ENCODE measurements at places on chromosomes 6 and 20. TPM values are rescaled to one million over a fixed set of nuclear protein-coding genes. Genes with fewer than 3 reads are reported as not detected.

DNA sequence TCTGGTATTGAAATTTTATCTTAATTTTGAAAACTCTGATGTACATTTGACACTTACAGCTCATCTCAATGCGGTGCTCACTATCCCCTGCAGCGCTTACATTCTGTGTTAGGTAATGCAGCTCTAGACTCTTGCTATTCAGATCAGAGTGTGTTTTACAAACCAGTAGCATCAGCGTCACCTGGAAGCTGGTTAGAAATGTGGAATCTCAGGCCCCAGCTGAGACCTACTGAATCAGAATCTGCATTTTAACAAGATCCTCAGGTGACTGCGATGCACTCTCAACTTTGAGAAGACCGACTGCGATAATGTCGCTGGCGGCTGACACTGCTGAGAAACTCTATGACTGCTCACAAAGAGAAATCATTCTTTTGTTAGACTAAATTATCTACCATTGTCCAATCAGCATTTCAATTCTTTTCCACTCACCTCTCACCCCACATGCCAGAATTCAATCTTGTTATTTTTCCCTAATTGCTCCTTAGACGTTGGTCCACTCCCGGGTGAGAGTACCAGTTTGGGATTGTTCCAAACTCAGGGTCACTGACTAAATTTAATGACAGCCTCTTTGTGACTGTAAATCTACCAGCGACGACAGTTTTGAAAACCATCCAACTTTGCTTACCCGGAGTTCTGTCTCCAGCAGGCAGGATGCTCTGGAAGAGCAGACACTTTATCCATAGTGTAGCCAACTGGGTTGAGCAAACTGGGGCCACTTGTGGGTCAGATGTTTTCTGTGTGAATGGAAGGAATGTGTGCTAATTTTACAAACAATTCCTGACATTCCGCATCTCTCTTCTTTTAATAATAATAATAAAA is 140.1 kb upstream of the BTBD3 start:
- H3K27ac ChIP-seq = no peak overlapping the region
- H3K4me3 ChIP-seq = no peak overlapping the region
- no peaks in the 10 kb centered on the region for H3K36me3 ChIP-seq

DNA sequence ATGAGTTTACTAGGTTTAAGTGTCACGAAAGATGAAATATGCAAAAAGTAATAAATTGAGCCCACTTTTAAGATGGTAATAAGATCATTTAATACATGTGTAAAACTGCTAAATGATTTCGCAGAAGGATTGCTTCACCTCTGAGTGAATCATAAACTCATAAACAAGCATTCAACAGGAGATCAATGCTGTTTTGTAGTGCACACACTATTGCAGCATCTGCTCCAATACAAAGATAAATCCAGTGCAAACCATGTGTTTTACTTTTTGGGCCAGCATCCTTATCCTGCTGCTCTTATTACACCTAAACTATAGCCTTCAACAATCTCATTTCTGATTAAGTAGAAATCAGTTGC is 400.1 kb downstream of the NKAIN2 start:
- no peaks in the 10 kb centered on the region for H3K4me1 ChIP-seq
- no peak overlapping the region for H3K4me3 ChIP-seq
- no peaks in the 10 kb centered on the region for H3K27me3 ChIP-seq
- H3K27ac ChIP-seq = no peak overlapping the region

DNA sequence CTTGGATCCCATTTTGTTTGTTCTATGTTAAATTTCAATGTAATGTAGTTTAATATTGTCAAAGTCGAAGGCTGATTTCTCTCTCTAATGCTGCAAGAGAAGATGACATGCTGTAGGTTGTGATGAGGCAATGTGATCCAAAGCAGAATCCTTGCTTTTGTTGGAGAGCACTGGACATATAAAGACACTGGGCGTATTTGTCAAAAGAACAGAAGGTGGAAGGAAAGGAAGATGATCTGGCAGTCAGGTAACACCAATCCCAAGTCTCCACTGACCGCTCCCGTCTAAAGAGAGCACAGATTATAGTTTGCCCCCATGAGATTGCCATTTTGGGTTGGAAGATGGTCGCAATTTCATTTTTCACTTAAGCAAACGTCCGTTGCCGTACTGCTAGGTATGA is 935 bp upstream of the RFX6 start:
- DNase-seq = no peak
- H3K4me3 ChIP-seq = no peak overlapping the region

DNA sequence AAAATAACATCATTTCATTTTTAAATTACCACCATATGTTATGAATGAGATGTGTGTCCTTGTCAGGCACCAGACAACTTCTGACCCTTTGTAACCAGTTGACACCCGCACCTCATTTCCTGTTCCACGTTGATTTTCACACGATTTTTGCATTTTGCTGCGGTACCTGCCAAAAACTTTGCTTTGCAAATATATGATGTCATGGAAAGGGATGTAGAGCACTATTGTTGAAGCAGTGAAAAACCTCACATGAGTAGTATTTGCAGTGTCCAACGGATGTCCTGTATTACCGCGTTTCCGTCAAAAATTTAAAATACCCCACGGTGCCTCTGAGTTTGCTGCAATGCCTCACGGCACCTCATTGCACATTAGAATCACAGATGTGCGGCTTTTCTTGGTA is 115.6 kb downstream of the MTHFD1L start:
- H3K36me3 ChIP-seq = peaks cover 18% of the 10 kb centered on the region
- no peak overlapping the region for H3K4me3 ChIP-seq
- no peak for DNase-seq
- no peak overlapping the region for H3K27ac ChIP-seq
- H3K27me3 ChIP-seq = no peaks in the 10 kb centered on the region

DNA sequence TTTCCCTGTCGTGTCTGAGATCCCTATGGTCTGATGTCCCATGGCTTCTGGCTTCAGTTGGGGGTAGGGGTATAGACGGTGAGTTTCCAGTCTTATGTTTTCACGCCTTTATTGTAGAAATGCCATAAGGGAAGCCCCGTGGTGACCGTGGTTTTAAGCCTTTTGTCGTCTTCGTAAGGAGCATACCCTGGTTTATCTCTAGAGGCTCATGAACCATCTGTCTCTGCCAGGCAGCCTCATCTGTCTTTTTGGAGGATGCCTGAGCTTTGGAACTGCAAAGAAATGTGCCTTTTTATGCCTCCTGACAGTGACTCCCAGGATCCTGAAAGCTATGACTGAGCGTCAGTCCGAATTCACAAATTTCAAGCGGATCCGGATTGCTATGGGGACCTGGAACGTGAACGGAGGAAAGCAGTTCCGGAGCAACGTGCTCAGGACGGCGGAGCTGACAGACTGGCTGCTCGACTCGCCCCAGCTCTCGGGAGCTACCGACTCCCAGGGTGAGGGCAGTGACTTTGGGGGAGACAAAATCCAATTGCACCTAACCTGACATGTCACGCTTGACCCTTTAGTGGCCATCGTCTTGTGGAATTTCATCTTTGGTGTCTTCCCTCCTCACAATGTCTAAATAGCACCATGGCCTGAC is 84.6 kb downstream of the SYNJ2 start:
- H3K36me3 ChIP-seq = peaks cover 32% of the 10 kb centered on the region
- no peak overlapping the region for H3K4me3 ChIP-seq
- DNase-seq = no peak
- H3K27me3 ChIP-seq = no peaks in the 10 kb centered on the region

DNA sequence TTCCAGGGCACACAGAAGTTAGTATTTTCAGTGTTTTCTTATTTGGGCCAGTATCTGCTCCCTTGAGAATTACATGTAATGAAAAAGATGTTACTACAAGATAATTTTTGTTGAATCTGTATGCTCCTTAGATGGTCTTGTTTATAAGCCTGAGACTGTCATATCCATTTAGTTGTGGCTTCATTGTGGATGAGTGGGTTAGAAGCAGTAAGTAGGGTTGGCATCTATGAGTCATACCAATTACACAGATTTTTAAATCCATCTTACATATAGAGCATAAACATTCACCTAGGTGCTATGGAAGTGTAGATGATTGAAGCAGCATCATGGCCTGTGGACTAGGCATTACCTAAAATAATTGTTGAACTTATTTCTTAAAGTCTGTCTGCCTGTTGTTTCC is 13.5 kb upstream of the BAG2 start:
- H3K27ac ChIP-seq = no peak overlapping the region
- DNase-seq = no peak
- no peaks in the 10 kb centered on the region for H3K27me3 ChIP-seq
- no peaks in the 10 kb centered on the region for H3K4me1 ChIP-seq
- peaks cover 34% of the 10 kb centered on the region for H3K36me3 ChIP-seq

GRCh38 chr20:1897965-1898464 is 2.8 kb downstream of the SIRPA start:
- H3K36me3 ChIP-seq = no peaks in the 10 kb centered on the region
- no peaks in the 10 kb centered on the region for H3K4me1 ChIP-seq
- no peak overlapping the region for H3K4me3 ChIP-seq
- H3K27me3 ChIP-seq = peaks cover 41% of the 10 kb centered on the region

GRCh38 chr6:45951321-45952167 is 64.1 kb downstream of the CLIC5 start:
- no peak overlapping the region for H3K27ac ChIP-seq
- DNase-seq = no peak
- no peaks in the 10 kb centered on the region for H3K27me3 ChIP-seq
- no peak overlapping the region for H3K4me3 ChIP-seq

- H3K27me3 ChIP-seq = no peaks in the 10 kb centered on the region
- H3K36me3 ChIP-seq = peaks cover 54% of the 10 kb centered on the region
- H3K4me1 ChIP-seq = peaks cover 7% of the 10 kb centered on the region
- no peak overlapping the region for H3K4me3 ChIP-seq
- no peak overlapping the region for H3K27ac ChIP-seq
These were observed 73.7 kb downstream of the PHF20 start for GRCh38 chr20:35845561-35845960.

DNA sequence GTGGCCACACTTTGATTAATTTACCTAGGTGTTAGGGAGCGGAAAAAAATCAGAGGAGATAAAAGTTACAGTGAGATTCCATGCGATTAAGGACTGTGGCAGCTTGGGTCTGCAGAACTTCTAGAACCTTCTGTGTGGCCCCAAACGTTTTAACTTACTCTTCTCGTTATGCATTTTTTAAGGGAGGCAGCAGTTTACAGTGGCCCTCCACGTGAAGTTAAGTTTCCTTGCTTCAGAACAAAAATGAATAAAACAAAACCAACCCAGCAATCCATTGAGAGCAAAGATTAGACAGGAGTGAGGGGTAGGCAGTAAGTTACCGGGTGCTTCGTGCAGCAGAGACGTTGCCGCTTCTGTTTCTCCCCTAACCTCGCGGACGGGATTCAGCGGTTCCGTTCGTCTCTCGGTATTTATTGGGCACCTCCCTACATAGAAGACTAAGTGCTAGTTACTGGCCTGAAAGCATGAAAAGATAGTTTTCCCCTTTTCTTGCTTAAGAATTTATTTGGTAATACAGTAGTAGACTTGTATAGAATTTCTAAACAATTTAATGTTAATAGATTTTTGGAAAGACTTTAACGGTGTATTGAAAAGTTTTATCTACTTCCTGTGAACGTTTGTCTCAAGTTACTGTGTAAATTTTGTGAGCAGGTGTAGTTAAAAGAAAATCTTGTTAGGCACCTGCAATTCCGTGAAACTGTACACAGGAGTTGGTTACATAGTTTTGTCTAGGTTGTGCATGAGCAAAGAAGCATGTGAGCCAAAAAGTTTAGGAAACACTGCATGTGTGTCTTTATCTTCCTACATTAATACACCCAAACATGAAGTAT is 1.1 kb downstream of the BAG2 start:
- peaks cover 38% of the 10 kb centered on the region for H3K4me1 ChIP-seq
- DNase-seq = peak; percentile 51
- H3K27ac ChIP-seq = peak overlapping the region; percentile 94
- peaks cover 21% of the 10 kb centered on the region for H3K36me3 ChIP-seq
- no peaks in the 10 kb centered on the region for H3K27me3 ChIP-seq
- peak overlapping the region; percentile 87 for H3K4me3 ChIP-seq

- H3K4me3 ChIP-seq = no peak overlapping the region
- peaks cover 63% of the 10 kb centered on the region for H3K27me3 ChIP-seq
- no peaks in the 10 kb centered on the region for H3K36me3 ChIP-seq
- no peak for DNase-seq
- no peak overlapping the region for H3K27ac ChIP-seq
These were observed 5.0 kb downstream of the GFRA4 start for GRCh38 chr20:3658019-3658715.

DNA sequence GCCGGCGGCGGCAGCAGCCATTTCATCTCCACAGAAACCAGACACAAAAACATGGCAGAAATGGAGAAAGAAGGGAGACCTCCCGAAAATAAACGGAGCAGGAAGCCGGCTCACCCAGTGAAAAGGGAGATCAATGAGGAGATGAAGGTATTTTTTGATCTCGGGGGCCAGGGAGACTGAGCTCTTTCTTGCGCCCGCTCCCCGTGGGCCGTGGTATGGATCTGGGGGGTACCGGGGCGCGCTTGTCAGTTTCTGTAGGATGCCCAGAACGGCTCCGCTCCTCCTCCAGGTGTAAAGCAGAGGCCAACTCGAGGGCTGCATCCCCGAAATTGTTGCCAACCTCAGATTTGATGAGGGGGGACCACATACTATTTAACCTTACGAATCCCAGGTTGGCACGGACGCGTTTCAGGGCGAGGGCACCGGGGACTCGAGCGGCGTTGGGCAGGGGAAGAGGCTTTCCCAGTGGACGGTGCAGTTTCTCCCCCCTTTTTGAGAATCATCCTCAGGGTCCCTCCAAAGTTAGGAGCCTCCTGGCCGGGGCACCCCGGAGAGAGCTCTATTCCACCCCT is 735 bp downstream of the SOBP start:
- peaks cover 57% of the 10 kb centered on the region for H3K27me3 ChIP-seq
- DNase-seq = no peak
- no peaks in the 10 kb centered on the region for H3K36me3 ChIP-seq
- peak overlapping the region; percentile 64 for H3K27ac ChIP-seq

DNA sequence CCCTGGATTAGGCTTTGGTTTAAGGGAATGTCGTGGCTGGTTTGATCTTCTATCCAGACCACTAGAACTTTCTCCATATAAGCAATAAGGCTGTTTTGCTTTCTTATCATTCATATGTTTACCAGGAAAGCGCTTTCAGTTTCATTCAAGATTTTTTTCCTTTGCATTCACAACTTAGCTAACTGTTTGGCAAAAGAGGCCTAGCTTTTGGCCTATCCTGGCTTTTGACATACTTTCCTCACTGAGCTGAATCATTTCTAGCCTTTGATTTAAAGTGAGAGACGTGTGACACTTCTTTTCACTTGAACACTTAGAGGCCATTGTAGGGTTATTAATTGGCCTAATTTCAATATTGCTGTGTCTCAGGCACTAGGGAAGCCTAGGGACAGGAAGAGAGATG is 1.7 kb upstream of the FAM50B start:
- H3K36me3 ChIP-seq = peaks cover 3% of the 10 kb centered on the region
- no peak overlapping the region for H3K27ac ChIP-seq
- DNase-seq = no peak
- H3K4me1 ChIP-seq = peaks cover 17% of the 10 kb centered on the region

UBD gene
- total RNA-seq = not detected

ENPP1 gene
- 0.50 TPM for total RNA-seq

EFCAB8 gene
- 1.5 TPM for total RNA-seq

PSORS1C2 gene
- total RNA-seq = not detected

HLA-DQA1 gene
- total RNA-seq = 2.7 TPM

DEF6 gene
- 195 TPM for total RNA-seq

PRPH2 gene
- not detected for total RNA-seq

ATP9A gene
- total RNA-seq = not detected

GMDS gene
- 30.3 TPM for total RNA-seq

PDE7B gene
- 0.34 TPM for total RNA-seq

PDRG1 gene
- total RNA-seq = 16.1 TPM

Measured in activated CD8-positive, alpha-beta T cell treated with anti-CD3 and anti-CD28 coated beads, Interleukin-2, amount 10 ng/mL, durations not matched to agents 7 days and 5 days (primary cell).